ENCODE measurements at places on chromosomes 1 and 21. TPM values are rescaled to one million over a fixed set of nuclear protein-coding genes. Genes with fewer than 3 reads are reported as not detected.

FAM78B gene
- 0.30 TPM for total RNA-seq

KRTAP10-4 gene
- total RNA-seq: not detected

DNA sequence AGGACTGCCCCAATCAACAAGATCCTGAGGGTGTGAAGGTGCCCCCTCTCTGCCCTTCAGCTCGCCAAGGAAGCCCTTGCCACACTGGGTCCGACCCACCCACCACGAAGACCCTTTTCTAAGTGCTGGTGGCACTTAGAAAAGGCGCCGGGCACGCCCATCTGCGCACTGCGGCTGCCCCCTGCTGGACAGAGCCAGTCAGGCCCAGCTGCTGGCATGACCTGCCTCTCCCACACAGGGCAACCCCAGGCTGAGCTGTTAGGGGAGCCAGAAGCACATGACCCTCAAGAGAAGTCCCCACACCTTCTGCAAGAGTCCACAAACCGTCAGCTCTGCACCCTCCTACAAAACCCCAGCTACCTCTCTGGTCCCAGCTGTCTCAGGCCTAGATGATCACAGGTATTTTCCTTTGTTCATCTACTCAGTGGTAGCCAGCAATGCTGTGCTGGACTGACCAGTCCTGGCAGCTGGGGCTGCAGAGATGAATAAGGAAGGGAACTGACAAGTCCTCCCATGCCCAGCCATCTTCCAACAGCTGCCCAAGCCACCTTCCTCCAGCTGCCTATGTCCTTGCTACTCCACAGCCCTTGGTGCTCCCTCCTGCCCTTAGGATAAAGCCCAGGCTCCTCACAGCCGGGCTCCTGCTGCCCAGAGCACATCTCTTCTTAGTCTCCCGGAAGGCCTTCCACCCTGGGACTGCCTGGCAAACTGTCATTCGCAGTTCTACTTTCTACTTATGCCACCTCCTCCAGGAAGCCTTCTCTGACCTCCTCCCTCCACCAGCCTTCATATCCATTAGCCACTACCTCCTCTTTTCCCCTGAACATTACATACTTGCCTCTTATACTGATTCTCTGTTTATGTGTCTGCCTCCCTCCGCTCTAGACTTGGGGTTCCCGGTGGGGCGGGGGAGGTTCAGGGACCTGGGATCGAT lies 39.8 kb upstream of the ZC3H12A start:
- peak; percentile 48 for DNase-seq

- no peak for DNase-seq
Measured at GRCh38 chr21:35234725-35235124, 185.6 kb upstream of the RUNX1 start.
